ENCODE measurements at places on chromosomes 16 and 17.

- DNase-seq = no peak
Observed at GRCh38 chr17:57938061-57938502, 17.1 kb downstream of the CUEDC1 start.

- DNase-seq = no peak
Observed at GRCh38 chr17:57603546-57603945, 141.6 kb downstream of the CCDC182 start.

DNA sequence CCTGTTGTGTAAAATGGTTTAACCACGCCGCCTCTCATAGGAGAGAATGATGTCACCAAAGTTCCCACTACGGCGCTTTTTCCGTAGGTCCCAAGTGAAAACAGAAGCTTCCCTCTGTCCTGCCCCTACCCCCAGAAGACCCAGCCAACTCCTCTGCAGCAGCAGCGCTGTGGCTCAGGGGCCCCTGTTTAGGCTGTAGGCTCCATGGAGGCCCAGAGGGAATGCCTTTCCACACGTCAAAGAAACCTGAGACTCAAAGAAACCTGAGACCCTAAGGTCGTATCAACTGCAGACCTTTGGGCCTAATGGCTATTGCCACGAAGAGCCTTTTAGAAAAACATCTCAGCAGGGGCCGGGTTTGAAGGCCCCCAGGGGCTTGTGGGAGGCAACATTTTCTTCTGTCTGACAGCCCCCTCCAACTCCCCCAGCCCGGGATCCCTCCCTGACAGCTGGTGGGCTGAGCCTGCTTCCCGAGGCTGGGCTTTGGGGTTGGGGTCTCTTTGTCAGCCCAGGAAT, 43.1 kb upstream of the MEAK7 start:
- DNase-seq = no peak

- no peak for DNase-seq
Observed at GRCh38 chr17:17675925-17676534, 5.2 kb upstream of the RAI1 start.

- DNase-seq = no peak
Observed at GRCh38 chr17:80940171-80941123, 51.2 kb upstream of the CHMP6 start.

GRCh38 chr17:20991276-20992037, 51.4 kb downstream of the USP22 start:
- DNase-seq = no peak

- no peak for DNase-seq
Observed at GRCh38 chr17:82767041-82767754, 15.3 kb downstream of the TBCD start.

DNA sequence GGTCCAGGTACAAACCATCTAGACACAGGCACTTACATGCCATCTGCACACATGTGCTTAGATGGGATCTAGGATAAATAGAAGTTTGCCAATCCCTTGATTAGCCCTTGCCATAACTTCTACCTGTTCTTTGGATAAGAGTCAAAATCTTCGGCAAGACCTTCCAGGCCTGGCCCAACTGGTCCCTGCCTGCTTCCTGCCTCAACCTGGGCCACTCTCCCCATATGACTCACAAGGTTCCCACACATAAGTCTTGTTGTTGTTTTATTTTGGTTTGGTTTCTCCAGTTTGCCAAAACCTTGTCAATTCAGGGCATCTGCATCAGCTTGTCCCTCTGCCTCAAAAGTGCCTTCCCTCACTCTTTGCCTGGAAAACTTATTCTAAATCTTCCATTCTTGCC, 95.3 kb upstream of the XYLT1 start:
- no peak for DNase-seq

- DNase-seq = no peak
Observed at GRCh38 chr16:8694795-8695728, 20.6 kb downstream of the ABAT start.

DNA sequence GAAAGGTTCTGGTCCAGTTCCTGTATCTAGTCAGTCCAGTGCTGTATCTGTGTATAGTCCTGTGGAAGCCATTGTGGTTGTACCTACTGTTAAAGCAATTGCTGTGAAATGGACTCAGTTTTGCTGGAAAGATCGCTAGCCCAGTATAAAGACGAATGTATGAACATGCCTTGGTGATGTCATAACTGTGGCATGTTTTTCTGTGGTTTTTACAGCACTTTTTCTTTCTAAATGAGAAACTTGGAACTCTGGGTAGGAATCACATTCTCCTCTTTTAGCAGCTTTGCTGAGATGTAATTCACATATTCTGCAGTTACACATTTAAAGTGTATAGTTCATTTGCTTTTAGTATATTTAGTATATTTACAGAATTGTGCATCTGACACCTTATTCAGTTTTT, 58.1 kb downstream of the MAP2K4 start:
- DNase-seq = peak; percentile 34

- no peak for DNase-seq
Observed at GRCh38 chr16:86602521-86602920, 24.2 kb downstream of the FOXL1 start.

GRCh38 chr16:85683363-85683762, 5.4 kb downstream of the GINS2 start:
- DNase-seq = no peak

- DNase-seq = no peak
Observed at GRCh38 chr17:6996256-6997011, 585 bp downstream of the ALOX12 start.
